ENCODE measurements at places on chromosomes 7 and 10. TPM values are rescaled to one million over a fixed set of nuclear protein-coding genes. Genes with fewer than 3 reads are reported as not detected.

DNA sequence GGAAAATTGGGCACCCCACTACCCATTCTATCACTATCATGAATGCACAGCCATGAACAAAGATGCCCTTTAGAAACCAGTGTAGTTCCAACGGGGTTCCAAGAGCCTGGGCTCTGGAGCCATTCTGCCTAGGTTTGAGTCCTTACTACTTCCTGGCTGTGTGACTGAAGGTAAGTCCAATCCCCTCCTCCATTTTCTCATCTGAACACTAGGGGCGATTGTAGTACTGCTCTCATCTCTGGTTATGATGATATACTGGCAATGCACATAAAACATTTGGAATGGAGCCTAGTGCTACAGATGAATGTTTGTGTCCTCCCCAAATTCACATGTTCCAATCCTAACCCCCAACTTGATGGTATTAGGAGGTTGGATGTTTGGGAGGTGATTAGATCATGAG lies 28.1 kb upstream of the CDH23 start:
- DNase-seq, result no peak
- H3K4me3 ChIP-seq, result no peak overlapping the region
- no peaks in the 10 kb centered on the region for H3K27me3 ChIP-seq
- no peak overlapping the region for H3K27ac ChIP-seq

DNA sequence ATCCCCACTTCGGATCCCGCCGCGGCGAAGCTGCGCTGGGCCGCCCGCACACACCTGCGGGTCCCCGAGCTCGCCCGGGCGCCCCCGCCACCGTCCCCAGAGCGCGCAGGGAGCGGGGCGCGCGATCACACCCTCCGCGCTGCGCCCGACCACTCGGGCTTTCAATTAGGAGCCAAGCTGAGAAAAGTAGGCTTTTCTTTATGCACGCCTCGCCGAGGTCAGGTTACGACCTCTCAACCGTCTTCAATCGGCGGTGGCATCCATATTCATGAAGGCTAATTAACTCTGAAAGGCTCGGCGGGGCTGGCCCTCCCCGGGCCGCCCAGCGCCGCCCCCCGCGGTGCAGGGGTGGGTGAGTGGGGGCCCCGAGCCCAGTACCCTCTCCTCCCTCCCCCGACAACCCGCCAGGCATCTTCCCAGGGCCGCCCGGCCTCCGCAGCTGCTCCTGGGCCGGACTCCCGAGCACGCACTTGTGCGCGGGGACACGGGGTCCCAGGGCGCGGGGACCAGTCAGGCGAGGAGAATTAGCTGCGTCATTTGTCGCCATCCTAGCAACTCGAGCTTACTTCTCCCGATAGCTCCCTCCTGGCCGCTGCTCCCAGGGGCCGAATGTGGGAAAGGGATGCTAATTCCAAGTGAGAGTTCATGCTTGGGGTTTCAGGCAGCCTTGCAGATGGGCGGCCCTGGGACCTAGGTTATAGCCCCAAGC lies 155.5 kb upstream of the LYZL2 start:
- no peaks in the 10 kb centered on the region for H3K36me3 ChIP-seq
- peaks cover 7% of the 10 kb centered on the region for H3K4me1 ChIP-seq
- H3K27ac ChIP-seq, result peak overlapping the region; percentile 99
- H3K27me3 ChIP-seq, result no peaks in the 10 kb centered on the region
- peak overlapping the region; percentile 61 for H3K4me3 ChIP-seq

- H3K27me3 ChIP-seq, result no peaks in the 10 kb centered on the region
- H3K4me3 ChIP-seq, result no peak overlapping the region
- H3K4me1 ChIP-seq, result no peaks in the 10 kb centered on the region
- H3K27ac ChIP-seq, result no peak overlapping the region
These were observed 7.9 kb upstream of the XPNPEP1 start for GRCh38 chr10:109931163-109931562.

DNA sequence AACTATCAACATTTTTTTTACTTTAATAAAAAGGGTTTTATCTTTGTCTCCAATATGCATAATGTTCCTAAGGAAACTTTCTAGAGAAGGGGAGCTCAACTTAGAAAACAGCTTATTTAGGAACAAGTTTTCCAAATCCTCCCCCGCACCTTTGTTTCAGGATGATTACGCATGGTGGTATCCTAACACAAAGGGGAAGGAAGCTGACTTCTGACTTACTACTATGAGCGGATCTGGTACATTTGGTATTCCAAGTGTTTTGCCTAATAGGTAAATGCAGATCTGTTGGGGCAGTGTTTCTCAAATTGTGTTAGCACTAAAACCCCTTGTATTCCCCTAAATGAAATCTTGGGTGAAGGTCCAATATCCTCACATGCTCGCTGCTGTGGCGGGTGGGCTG lies 229.3 kb upstream of the KLF14 start:
- H3K36me3 ChIP-seq, result no peaks in the 10 kb centered on the region
- H3K27ac ChIP-seq, result no peak overlapping the region
- H3K27me3 ChIP-seq, result no peaks in the 10 kb centered on the region
- no peak for DNase-seq

DNA sequence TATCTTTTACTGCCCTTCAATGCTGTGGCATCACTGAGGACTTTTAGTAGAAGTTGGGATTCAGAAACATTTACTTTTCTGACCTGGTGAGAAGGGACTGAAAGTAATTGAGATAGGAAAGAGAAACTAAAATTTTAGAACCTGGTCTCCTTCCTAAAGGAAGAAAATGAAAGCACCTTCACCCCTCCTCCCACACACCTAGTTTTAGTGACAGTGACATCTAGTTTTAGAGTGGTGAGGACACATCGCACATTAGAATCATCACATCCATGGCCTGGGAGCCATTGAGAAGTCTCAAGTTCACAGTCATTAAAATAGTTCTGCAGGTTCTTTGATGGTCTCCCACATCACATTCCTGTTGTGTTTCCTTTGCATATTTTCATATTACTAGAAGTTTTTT lies 16.1 kb downstream of the TAS2R41 start:
- no peaks in the 10 kb centered on the region for H3K36me3 ChIP-seq
- no peaks in the 10 kb centered on the region for H3K27me3 ChIP-seq
- H3K4me3 ChIP-seq, result no peak overlapping the region
- H3K4me1 ChIP-seq, result peaks cover 17% of the 10 kb centered on the region
- no peak for DNase-seq

- no peaks in the 10 kb centered on the region for H3K27me3 ChIP-seq
- H3K4me3 ChIP-seq, result no peak overlapping the region
- H3K36me3 ChIP-seq, result no peaks in the 10 kb centered on the region
- H3K4me1 ChIP-seq, result no peaks in the 10 kb centered on the region
- DNase-seq, result peak; percentile 66
- H3K27ac ChIP-seq, result no peak overlapping the region
These were observed 354.1 kb downstream of the TNS3 start for GRCh38 chr7:47227762-47228177.

- H3K4me1 ChIP-seq, result peaks cover 34% of the 10 kb centered on the region
- H3K36me3 ChIP-seq, result no peaks in the 10 kb centered on the region
- no peak overlapping the region for H3K27ac ChIP-seq
- DNase-seq, result no peak
- no peaks in the 10 kb centered on the region for H3K27me3 ChIP-seq
These were observed 109.4 kb upstream of the FAM133B start for GRCh38 chr7:92699560-92699959.

Gene SPDYE1
- total RNA-seq, result not detected

Gene PKD1L1
- total RNA-seq, result 3.7 TPM
